ENCODE measurements at places on chromosomes 16 and 17. TPM values are rescaled to one million over a fixed set of nuclear protein-coding genes. Genes with fewer than 3 reads are reported as not detected.
A peak's percentile ranks its signal among the peaks of the same experiment; 100 is the strongest.

DNA sequence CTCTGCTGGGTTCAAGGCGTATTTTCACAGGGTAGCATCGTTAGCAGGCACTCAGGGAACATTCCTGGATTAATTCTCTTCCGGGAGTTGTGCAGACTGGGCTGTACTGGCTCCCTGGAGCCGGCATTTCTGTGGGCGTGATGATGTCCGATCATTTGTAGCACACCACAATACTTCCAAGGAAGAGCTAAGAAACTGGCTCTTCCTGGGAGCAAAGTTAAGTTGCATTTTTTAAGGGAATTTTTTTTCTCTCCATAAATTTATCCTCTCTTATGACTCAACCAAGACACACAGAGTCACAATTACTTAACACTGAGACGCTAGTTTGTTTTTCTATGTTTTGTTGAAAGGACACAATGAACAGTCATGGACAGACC, 211.6 kb upstream of the FOXF1 start:
- H3K27ac ChIP-seq = no peak overlapping the region
- H3K27me3 ChIP-seq = peaks cover 14% of the 10 kb centered on the region
- DNase-seq = no peak

- H3K36me3 ChIP-seq = no peaks in the 10 kb centered on the region
- no peak for DNase-seq
- H3K27ac ChIP-seq = no peak overlapping the region
- H3K4me1 ChIP-seq = no peaks in the 10 kb centered on the region
- H3K27me3 ChIP-seq = no peaks in the 10 kb centered on the region
These were observed 181.1 kb downstream of the C16orf78 start for GRCh38 chr16:49554681-49555080.

DNA sequence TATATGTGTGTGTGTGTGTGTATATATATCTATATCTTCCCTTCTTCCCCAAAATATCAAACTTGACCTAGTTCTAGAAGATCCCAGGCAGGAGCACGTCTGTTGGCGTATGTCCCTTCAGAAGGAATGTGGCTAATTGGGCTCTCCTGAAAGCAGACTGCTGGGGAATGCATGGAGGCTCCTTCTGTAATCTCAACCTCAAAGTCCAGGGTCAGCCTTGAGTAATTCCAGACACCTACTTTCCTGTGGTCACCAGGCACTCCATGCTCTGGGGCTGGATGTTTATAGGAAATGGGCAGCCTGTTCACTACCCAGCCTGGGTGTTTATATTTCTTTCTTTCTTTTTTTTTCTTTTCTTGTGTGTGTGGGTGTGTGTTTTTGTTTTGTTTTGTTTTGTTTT, 13.4 kb downstream of the BCO1 start:
- no peak overlapping the region for H3K4me3 ChIP-seq
- no peaks in the 10 kb centered on the region for H3K4me1 ChIP-seq
- H3K27ac ChIP-seq = no peak overlapping the region

DNA sequence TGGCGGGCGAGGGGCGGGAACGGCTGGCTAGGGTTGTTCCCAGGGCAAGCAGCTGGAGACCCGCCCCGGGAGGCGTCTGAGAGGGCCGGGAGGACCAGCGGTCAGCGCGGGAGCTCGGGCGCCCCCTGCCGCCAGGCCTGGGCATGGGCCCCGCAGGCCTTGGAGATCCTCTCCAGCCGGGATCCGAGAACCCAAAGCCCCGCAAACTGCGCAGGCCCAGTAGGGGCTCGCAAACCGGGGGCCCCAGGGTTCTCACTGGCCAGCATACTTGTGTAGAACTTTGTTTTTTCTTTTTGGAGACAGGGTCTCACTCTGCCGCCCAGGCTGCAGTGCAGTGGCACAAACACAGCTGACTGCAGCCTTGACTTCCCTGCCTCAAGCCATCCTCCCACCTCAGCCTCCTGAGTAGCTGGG, 20.8 kb upstream of the ZNF423 start:
- no peaks in the 10 kb centered on the region for H3K36me3 ChIP-seq
- H3K4me1 ChIP-seq = no peaks in the 10 kb centered on the region
- DNase-seq = peak; percentile 72
- no peaks in the 10 kb centered on the region for H3K27me3 ChIP-seq
- no peak overlapping the region for H3K27ac ChIP-seq

- H3K36me3 ChIP-seq = no peaks in the 10 kb centered on the region
- DNase-seq = no peak
- H3K4me1 ChIP-seq = no peaks in the 10 kb centered on the region
- H3K27me3 ChIP-seq = no peaks in the 10 kb centered on the region
- H3K27ac ChIP-seq = no peak overlapping the region
These were observed 611.4 kb upstream of the CDH5 start for GRCh38 chr16:65754820-65755691.

GRCh38 chr16:6558126-6558525, 774.5 kb upstream of the RBFOX1 start:
- DNase-seq = no peak
- H3K4me3 ChIP-seq = no peak overlapping the region
- no peaks in the 10 kb centered on the region for H3K4me1 ChIP-seq
- no peaks in the 10 kb centered on the region for H3K27me3 ChIP-seq
- no peaks in the 10 kb centered on the region for H3K36me3 ChIP-seq

- peak overlapping the region; percentile 50 for H3K27ac ChIP-seq
- no peaks in the 10 kb centered on the region for H3K27me3 ChIP-seq
- DNase-seq = no peak
- H3K36me3 ChIP-seq = peaks cover 69% of the 10 kb centered on the region
These were observed 11.5 kb downstream of the FLII start for GRCh38 chr17:18246880-18247612.

DNA sequence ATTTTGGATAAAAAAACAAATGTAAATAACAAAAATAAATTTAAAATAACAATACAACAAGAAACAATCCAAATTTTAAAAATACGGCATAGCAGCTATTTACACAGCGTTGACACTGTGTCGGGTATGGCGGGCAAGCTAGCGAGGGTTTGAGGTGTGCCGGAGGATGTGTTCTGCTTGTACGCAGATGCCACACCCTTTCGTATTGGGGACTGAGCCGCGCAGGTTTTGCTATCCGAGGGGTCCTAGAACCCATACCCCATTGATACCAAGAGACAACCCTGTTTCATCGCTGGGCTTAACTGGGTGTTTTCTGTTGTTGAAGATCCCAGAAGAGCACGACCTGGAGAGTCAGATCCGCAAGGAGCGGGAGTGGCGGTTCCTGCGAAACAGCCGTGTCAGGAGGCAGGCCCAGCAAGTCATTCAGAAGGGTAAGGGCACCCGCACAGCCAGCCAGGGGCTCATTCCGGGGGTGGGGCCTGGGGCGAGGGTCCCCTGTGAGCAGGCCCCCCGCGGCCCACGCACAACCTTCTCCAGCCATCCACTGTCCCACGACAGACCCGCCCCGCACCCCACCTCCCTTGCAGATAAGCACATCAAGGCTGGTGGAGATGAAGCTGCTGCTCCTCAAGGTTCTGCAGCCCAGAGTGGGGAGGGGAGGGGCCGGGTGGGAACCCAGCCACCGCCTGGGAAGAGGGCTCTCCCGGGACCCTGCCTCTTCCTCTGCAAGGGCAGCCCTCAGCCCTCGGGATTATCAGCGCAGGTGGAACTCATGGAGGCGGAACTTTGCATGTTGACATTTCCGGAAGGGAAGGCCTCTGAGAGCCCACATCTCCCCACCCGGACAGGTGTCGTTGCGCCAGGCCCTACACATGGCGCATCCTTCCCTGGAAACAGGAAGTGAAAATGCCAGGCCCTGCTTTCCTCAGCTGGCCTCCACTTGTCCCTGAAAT, 51.2 kb upstream of the CHMP6 start:
- H3K4me1 ChIP-seq = peaks cover 21% of the 10 kb centered on the region
- DNase-seq = no peak
- H3K36me3 ChIP-seq = no peaks in the 10 kb centered on the region
- no peak overlapping the region for H3K4me3 ChIP-seq
- no peaks in the 10 kb centered on the region for H3K27me3 ChIP-seq
- no peak overlapping the region for H3K27ac ChIP-seq

GRCh38 chr17:42883802-42884558, 16.6 kb upstream of the G6PC1 start:
- DNase-seq = no peak
- no peak overlapping the region for H3K27ac ChIP-seq
- no peaks in the 10 kb centered on the region for H3K27me3 ChIP-seq

DNA sequence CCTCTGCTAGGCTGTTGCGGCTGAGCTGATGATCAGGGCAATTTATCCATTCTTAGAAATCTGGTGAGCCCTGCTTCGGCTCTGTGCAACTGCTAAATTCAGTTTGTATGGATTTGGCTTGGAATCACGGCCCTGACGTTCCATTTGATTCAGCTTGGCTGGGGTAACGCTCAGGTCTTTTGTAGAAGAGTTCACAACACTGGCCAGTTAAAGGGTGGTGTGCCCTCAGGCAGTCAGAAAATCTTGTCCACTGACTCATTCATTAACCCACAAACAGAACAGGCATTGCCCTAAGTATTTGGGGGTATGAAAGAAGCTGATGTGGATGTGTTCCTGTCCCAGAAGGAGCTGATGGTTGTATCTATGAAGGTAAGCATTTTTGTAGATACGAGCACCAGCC, 53.9 kb downstream of the GNAO1 start:
- H3K27ac ChIP-seq = peak overlapping the region; percentile 59
- no peaks in the 10 kb centered on the region for H3K27me3 ChIP-seq
- no peaks in the 10 kb centered on the region for H3K36me3 ChIP-seq
- no peak overlapping the region for H3K4me3 ChIP-seq
- H3K4me1 ChIP-seq = no peaks in the 10 kb centered on the region

GRCh38 chr17:43396491-43397060, 2.2 kb upstream of the ARL4D start:
- H3K4me1 ChIP-seq = peaks cover 37% of the 10 kb centered on the region
- H3K27me3 ChIP-seq = no peaks in the 10 kb centered on the region
- DNase-seq = no peak
- no peak overlapping the region for H3K4me3 ChIP-seq
- no peak overlapping the region for H3K27ac ChIP-seq

- no peak overlapping the region for H3K4me3 ChIP-seq
- H3K36me3 ChIP-seq = no peaks in the 10 kb centered on the region
- no peak for DNase-seq
These were observed 15.2 kb downstream of the SCNN1B start for GRCh38 chr16:23317266-23317661.

DNA sequence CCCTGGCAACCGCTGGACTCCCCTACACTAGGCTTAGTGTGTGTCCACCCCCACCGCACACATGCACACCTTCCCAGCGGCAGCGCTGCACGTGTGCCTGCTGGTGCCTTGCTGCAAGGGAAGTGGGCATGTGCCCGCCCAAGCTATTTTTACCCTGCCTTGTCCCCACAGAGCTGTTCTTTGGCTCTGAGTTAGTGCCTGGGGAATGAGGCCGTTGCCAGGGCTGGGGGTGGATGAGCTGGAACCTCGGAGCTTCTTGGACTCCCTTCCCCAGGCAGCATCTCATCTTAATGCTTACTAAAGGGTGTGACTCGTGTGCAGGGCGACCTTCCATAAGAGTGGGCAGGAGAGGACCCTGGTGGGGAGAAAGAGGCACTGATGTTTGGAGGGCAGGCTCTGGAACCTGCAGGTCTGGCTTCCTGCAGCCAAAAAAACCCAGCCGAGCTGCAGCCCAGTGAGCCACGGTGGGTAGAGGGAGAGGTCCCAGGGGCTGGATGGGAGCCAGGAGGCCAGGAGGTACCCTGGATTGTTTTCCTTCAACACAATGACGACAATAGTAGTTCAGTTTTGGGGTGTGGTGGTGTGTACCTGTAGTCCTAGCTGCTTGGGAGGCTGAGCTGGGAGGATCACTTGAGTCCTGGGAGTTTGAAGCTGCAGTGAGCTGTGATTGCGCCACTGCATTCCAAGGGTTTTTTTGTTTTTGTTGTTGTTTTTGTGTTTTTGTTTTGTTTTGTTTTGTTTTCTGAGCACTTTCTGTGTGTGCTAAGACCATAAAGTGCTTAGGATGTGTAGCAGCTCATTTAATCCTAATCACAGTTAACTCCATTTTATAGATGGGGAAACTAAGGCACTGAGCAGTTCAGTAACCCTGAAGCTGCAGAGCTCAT, 119.1 kb downstream of the RAB11FIP4 start:
- peaks cover 24% of the 10 kb centered on the region for H3K4me1 ChIP-seq
- no peaks in the 10 kb centered on the region for H3K36me3 ChIP-seq
- peak overlapping the region; percentile 64 for H3K27ac ChIP-seq
- no peaks in the 10 kb centered on the region for H3K27me3 ChIP-seq

Gene CRYM
- 91.1 TPM for total RNA-seq

Gene NPIPB13
- total RNA-seq = not detected

Gene MNT
- total RNA-seq = 3.7 TPM

Gene KRT16
- not detected for total RNA-seq

Gene NACA2
- total RNA-seq = not detected

Measured in right atrium auricular region (tissue), 2 donors.